ENCODE measurements at places on chromosomes 2 and 18.

- peak; percentile 6 for DNase-seq
Measured at GRCh38 chr2:170929686-170930050, 615 bp downstream of the GORASP2 start.

GRCh38 chr2:43075811-43076585 is 150.4 kb downstream of the ZFP36L2 start:
- DNase-seq = no peak

- DNase-seq = no peak
Measured at GRCh38 chr2:187532333-187533120, 21.7 kb downstream of the TFPI start.

- DNase-seq = no peak
Measured at GRCh38 chr18:36518839-36519238, 221.3 kb downstream of the FHOD3 start.

- DNase-seq = no peak
Measured at GRCh38 chr2:109670556-109671411, 56.6 kb downstream of the SOWAHC start.

DNA sequence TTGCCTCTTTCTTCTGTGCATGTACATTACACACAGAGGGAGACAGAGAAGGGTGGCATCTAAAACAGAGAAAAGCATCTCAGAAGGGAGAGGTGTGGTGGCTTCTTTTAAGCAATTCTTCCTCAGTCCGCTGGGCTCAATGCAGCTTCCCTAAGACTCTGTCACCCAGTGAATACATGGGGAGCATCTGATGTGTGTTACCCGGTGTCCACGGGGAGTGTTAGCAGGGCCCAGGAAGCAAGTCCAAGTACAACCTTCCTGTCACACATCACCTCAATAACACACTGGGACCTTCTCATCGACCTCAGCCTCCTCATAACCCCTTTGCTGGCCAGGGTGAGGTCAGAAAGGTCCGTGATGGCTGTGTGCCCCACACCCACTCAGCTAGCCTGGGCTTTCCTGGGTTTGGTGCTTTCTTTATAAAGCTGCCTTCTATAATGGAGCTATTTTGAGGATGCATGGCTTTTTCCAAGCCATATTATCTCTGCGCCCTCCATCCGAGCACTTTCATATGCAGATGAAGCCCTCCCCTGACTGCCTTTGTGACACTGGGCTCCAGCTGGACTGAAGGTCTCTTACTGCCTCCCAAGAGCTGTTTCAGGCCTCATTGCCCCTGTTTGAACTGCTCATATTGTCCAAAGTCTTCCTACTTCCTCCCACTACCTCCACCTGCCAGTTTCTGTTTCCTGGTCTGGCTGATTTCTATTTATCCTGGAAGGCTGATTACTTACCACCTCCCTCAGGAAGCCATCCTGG is 21.4 kb downstream of the TNFRSF11A start:
- DNase-seq = no peak

DNA sequence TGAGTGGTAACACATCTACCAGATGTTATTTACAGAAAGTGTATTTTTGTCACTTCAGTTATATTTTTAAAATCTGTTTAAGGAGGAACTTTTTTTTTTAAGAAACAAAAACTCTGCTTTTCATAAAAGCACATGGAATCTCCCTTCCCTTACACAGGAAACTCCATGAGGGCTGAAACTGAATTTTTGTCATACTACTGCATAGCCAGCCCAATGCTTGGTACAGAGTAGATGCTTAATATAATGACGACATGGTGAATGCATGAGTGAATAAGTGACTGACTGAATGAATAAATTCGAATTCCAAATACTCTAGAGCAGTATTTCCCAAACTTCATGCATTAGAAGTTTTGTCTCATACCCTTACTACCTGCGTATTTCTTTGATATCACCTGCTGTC is 86.5 kb downstream of the ROCK2 start:
- DNase-seq = no peak

DNA sequence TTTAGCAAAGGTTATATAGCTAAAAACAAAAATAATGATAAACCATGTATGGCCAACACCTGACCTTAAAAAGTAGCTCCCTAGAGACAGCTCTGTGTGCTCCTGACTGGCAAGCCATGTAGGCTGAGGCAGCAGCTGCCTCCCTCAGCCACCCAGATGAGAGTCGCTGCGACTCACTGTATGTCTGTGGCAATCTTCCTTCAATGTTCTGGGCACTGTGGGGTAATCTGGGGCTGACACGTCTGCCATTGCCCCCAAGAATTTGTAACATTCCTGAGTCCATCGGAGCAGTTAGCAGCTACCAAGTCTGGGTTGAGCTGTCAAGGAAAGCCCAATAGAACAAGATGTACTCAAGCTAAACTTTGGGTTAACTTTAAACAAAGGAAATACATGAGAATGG is 106.4 kb upstream of the DAPL1 start:
- no peak for DNase-seq

- DNase-seq = no peak
Measured at GRCh38 chr2:165149439-165149838, 54.4 kb downstream of the SCN3A start.

DNA sequence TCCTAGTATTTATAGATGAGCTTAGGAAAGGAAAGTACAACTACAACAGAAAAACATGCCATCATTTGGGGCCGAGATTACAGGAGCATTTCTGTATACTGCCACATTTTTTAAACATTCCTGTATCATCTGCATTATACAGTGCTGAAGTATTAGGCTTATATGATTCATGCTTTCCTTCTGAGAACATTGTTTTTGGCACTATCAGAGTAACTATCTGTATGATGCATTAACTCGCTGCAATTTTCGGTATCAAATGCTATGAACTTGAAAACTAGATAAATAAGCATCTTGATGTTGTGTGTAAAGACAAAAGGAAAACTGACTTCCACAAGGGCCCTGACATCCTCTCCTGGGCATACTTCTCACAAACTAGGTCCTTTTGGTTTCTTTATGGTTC is 102.0 kb downstream of the RIT2 start:
- DNase-seq = no peak

GRCh38 chr2:9274701-9275343 is 68.2 kb downstream of the ASAP2 start:
- DNase-seq = no peak
